Esophagus muscularis mucosa (tissue), 4 donors: ENCODE measurements at places on chromosomes 12 and 14. TPM values are rescaled to one million over a fixed set of nuclear protein-coding genes. Genes with fewer than 3 reads are reported as not detected.

The LRIG3 gene
- total RNA-seq: 56.5 TPM

GRCh38 chr12:58105225-58106119 lies 164.1 kb downstream of the ATP23 start:
- no peak for DNase-seq

GRCh38 chr12:90024262-90024661 lies 315.6 kb upstream of the ATP2B1 start:
- DNase-seq: no peak

GRCh38 chr12:103128862-103129501 lies 171.5 kb downstream of the ASCL1 start:
- DNase-seq: no peak

DNA sequence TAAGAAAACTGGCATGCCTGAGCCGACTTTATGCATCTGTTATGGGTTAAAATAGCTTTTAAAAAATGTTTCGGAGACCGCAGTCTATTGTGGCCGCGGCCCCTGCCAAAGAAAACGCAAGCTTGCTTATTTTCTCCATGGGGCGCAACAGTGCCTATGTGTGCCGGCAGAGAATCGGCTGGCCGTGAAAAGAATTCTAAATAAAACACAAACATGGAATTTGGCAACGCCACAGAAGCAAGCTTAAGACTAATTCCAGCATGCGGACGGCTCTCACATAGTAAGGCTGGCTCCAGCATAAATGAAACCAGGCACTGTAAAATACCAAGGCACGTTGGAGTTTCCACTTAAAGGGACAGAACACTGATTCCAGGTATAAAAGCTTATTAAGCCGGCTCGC lies 56.7 kb downstream of the BCL11B start:
- DNase-seq: no peak
